ENCODE measurements at places on chromosomes 1 and 21.

DNA sequence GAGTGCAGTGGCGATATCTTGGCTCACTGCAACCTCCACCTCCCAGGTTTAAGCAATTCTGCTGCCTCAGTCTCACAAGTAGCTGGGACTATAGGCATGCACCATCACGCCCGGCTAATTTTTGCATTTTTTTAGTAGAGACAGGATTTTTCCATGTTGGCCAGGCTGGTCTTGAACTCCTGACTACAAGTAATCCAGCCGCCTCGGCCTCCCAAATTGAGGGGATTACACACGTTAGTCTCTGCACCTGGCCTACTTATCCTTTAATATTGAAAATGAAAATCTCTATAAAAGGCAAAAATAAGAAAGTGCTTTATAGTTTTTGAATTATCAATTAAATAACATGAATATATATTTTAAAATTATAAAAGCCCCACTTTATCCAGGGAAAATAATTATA is 190.6 kb downstream of the DPYD start:
- no peak for DNase-seq

- DNase-seq = no peak
Measured at GRCh38 chr1:64845831-64846425, 101.1 kb downstream of the RAVER2 start.

DNA sequence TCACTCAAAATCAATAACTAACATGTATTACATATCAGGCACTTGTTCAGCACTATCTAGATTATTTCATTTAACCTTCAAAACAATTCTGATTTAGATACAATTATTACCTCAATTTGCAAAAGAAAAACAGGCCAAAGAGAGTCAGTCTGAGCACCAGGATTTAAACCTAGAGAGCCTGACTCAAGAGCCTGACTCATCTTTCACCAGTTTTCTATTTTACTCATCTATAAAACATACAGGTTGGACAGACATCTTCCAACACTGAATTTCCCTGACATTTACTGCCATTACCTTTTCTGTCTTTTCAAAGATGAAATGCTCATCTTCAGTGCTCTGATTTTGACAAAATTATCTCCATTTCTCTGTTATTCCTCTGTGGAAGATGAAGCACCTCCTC is 116.5 kb downstream of the MRPL39 start:
- no peak for DNase-seq

DNA sequence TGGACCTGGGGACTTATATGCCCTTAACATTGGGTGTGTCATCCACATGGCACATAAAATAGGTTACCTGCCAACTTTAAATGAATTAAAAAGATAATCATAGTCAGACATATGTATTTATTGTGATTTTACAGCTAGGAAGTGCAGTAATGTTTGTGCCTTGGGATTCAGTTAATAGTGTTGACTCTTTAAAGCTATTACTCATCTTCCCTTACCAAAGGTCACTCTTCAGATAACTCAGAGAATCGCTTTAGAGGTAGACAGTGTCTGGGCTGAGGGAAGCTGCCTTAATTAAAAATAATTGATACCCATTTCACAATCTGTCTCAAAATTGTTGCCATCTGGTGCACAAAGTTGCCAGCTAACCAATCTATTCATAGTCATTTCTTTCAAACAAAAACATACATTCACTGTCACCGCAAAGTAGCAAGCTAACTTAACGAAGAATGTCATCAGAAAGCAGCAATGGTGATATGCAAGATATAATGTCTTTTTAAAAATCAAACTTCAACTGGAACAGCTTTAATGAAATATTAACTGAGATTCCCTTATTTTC is 3.0 kb upstream of the KRTAP15-1 start:
- no peak for DNase-seq

- no peak for DNase-seq
Measured at GRCh38 chr1:110449661-110450651, 993 bp upstream of the PROK1 start.

GRCh38 chr21:39503123-39503762 is 51.5 kb downstream of the SH3BGR start:
- DNase-seq = no peak

Measured in heart left ventricle (tissue), 16 donors.